ENCODE measurements at places on chromosomes 6 and 20.

- no peak for DNase-seq
Observed at GRCh38 chr6:34817446-34817845, 25.6 kb downstream of the BLTP3A start.

DNA sequence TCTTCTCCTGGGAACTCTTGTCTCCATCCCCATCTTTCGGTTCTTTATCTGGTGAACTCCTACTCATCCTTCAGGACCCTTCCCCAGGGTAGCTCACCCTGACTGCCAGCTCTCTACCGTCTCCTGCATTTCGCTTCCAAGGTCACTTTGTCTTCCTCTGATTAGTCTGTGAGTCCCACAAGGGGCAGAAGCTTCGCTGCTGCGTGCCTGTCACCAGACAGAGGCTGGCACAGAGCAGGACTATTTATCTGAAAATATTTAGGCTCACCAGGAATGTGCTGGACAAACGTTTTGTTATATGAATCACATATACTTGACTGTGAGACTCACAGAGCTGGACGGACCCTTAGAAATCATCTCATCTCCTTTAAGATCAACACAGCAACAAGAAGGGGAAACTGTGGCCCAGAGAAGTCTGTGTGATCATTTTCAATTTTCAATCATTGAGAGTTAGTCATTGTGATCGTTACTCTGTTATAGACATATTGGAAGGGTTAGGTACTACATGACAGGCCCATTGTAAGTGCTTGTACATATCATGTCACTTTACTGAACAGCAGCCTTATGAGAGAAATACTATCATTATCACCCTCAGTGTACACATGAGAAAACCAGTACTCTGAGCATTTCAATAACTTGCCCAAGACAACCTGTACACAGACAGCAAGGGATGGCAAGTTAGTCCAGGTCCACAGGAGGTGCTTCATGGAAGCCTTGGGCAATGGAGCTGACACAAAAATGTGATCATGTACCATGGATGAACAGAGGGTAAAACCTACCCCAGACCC is 51.4 kb downstream of the JPH2 start:
- no peak for DNase-seq

DNA sequence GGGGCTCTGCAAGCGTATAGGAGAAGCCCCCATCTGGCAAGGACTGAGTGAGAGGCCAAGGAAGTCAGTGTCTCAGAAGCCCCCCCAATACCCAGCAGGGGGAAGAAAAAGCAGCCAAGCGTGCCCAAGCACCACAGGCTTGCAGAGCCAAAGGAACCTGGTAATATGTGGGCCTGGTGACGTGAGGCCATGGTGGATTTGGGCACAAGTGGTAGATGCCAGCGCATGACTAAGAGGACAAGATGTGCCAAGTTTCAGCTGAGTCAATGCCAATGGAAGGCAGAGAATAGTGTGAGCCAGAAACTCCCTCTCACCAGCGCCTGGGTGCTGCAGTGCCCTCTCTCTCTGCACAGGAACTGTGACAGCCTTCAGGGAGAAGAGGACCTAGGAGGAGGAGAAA is 110.0 kb downstream of the QRSL1 start:
- no peak for DNase-seq

DNA sequence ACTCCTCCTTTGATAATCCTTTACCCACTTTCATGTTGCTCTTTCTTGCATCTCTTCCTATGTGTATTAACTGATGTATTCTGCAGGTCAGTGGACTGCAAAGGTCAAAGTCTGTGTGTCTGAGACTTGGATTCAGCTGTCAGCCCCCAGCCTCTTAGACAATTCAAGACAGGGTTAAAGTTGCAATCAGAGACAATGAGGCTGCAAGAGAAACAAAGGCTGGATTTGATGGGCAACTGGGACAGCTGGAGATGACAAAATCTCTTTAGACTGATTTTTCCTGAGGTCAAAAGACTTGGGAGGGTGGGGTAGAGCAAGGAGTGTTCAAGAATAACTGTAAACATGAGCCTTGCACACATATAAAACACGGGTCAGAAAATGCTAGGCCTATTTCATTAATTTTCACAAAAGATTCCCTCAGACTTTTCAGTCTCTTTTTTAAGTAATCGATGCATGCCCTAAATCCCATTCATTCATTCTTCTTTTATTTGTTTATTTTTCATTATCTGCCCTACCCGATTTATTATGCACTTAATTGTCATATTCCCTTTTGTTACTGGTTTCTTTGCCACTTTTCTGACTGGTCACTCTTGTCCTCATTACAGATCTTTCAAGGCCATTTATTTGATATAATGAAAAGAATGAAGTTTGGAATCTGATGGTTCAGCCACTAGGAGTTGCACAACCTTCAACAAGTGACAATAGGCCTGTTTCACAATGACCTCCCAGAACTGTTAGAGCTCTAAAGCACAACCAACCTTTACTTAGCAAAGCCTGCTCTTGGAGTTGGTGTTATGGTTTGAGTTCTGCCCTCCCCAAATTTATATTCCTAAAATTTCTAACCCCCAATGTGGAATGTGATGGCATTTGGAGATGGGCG is 33.8 kb upstream of the AKAP12 start:
- no peak for DNase-seq

GRCh38 chr20:33070111-33071053 is 9.1 kb upstream of the BPIFB4 start:
- DNase-seq: no peak

DNA sequence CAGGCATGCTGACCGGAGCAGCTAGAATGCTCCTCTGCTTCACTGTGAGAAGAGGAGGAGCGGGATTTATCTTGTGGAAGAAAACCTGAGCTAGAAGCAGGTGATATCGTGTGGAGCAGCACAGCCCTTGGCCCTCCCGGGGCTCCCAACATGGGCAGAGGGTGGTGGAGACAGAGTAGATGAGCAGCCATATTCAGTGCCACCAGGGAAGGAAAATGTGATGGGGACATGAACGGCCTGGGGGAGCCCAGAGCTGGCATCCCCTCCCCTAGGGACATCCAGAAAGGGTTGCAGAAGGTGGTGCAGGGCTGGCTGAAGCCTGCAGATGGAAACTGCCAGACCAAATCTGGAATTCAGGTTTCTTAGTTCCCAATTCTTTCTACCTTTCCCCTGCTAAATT is 24.9 kb upstream of the TBXT start:
- no peak for DNase-seq

- DNase-seq: no peak
Observed at GRCh38 chr6:168150551-168151320, 71.7 kb upstream of the FRMD1 start.

DNA sequence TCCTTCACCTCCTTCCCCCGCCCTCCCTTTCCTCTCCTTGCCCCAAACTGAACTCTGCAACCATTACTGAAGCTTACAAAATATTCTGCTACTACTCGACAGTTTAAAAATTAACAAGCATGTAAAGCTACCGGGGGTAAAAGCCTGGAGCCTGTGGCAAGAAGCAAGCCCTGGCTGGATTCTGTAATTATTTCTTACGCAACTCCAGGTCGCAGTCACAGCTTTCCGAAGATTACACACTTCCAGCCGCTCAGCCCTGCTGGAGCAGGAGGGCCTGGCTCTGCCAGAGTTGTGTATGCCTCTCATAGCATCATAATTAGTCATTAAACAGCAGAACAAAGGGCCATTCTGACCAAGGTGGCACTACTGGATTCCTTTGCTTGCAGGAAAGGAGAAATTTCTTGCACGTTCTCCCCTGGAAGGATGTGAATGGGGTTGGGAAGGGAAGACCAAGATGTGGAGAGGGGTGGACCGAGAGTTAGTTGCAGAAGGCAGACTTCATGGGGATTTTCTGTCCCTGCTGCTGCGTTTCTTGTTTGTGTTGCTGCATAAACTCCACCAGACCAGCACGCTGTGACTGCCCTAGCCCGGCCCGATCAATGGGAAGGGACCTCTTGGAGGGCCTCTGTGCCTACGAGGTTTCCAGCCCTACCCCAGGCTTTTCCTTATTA is 23.6 kb downstream of the FOXQ1 start:
- peak; percentile 91 for DNase-seq

- no peak for DNase-seq
Observed at GRCh38 chr6:45836984-45837383, 178.7 kb downstream of the CLIC5 start.

DNA sequence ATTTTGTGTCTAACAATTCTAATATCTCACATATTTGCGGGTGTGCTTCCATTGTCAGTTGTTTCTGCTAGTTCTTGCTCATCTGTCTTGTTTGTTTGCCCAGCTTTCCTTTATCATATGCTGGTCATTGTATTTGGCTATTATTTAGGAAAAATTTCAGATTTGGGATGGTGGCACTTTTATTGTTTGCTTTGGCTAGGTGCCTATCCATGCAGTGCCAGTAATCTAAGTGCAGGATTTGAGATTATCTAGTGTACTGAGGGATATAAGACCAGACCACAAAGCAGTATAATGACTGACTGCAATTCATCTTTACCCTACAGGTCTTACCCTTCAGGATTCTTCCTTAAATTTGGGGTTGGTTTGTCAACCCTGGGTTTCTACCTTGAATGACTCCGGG is 63.9 kb downstream of the NINL start:
- DNase-seq: no peak

DNA sequence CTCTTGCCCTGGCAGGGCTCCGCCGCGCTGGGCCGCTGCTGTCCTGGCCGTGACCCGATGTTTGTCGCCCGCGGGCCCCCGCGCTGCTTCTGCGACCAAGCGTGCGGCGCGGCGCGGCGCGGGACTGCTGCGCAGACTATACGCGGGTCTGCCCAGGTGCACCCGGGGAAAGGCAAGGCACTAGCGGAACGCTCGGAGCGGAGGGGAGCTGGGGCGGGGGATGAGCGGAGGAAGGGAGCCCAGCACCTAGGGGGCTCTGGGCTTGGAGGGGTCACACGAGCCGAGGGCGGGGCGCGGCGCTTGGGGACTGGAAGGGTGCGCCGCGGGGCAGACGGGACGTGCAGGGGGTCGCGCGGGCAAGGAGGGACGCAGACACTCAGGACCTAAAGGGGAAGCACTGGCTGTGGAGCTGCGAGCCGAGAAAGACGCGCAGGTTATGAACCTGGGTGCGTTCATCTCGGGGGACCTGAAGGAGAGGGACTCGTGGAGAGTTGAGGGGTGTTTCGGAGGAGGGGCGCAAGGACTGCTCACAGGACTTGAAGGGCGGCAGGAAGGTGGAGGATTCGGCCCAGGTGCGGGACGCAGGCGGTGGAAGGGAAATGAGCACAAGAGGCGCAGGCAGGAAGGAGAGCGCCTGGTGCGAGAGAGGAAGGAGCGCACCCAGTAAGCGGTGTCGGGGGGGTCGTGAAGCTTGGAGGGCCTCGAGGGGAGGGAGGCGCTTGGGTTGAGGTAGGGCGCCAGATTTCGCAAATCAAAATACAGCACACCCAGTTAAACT is 40.8 kb upstream of the ZNFX1 start:
- no peak for DNase-seq

DNA sequence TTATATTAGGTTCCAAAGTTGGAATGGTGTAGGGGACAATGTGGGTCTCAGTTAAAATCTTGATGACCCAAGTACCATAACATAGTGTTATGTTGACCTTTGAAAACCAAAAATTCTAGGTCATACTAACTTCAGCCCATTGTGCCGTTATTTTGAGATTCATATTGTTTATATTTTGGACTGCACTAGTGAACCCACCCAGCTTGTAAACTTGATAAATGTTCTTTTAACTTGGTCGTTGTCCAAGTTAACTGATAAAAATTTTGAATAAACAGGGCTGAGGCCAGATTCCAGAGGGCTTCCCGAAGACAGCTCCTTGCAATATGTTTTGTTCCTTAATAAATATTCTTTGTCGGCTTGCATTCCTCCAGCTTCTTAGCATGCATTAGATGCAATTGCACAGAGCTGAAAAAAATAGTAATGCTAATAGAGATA is 90.3 kb downstream of the BCAS1 start:
- DNase-seq: no peak

- DNase-seq: no peak
Observed at GRCh38 chr6:97822632-97823031, 539.6 kb upstream of the MMS22L start.
